ENCODE measurements at places on chromosomes 7 and 10.

GRCh38 chr10:61905837-61906561 lies 4.5 kb downstream of the ARID5B start:
- DNase-seq: no peak

- peak; percentile 3 for DNase-seq
These were observed 65.6 kb upstream of the IGFBP3 start for GRCh38 chr7:45986355-45987298.

- DNase-seq: peak; percentile 82
These were observed 10.7 kb downstream of the PSAP start for GRCh38 chr10:71840177-71840957.

- DNase-seq: no peak
These were observed 42.8 kb upstream of the PRSS58 start for GRCh38 chr7:142300689-142301088.

GRCh38 chr10:33335801-33336581 lies 1.5 kb upstream of the NRP1 start:
- DNase-seq: peak; percentile 74

DNA sequence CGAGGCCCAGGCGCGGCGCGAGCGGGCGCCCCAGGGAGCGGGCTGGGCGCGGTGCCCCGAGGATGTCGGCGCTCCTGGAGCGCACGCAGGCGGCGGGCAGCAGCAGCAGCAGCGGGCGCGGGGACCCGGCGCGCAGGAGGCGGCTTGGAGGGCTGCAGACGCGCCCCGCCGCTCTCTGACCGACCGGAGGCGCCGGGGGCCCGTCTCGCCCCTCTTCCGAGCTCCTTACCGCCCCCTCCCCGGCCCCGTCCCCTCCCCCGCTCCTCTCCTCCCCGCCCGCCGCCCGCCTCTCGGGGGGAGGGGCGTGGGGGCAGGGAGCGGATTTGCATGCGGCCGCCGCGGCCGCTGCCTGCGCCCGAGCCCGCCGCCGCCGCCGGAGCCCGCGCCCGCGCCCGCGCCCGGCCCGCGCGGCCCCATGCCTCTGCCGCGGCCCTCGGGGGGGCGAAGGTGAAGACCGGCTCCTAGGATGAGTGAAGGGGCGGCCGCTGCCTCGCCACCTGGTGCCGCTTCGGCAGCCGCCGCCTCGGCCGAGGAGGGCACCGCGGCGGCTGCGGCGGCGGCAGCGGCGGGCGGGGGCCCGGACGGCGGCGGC lies at the start of gene NRG3:
Gene NRG3, plus strand, starts transcription at position 320 of the 592 bp plus-strand sequence.
- DNase-seq: no peak

GRCh38 chr10:78774999-78775711 lies 293.6 kb upstream of the ZMIZ1 start:
- DNase-seq: peak; percentile 54
